ENCODE measurements at places on chromosomes 6 and 20.

DNA sequence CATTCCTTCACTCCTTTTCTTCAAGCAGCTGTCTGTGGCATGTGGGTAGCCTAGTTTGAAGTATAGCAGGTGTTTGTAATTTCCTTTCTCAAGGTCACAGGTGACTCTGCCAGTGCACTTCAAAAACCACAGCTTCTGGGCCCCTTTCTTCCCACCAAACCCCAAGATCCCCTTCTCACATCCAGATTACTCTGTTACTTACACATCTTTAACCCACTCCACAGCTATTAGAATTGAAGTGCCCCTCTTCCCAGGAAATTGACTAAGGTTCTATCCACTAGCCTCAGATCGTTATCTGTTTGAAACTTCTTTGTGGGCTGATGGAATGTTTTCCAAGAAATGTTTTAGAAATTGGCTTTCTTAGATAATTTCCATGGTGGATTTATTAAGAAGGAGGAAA is 150.8 kb downstream of the AHI1 start:
- DNase-seq = no peak

DNA sequence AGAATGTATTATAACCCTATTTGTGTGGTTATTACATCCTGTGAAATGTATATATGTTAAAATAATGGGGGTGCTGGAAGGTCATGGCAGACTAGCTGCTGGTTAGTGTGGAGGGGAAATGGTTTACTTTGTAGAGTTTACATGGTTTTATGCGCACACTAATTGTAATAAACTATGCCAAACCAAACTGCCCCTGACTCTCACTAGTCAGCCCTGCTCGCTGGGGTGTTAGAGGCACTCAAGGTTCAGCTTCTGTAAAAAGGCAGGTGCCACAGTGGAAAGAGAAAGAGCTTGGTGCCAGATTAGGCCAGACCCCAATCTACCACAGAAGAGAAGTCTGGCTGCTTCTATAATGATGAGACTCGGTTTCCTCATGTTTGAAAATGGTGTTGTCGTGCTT is 52.7 kb downstream of the GOPC start:
- DNase-seq = no peak

DNA sequence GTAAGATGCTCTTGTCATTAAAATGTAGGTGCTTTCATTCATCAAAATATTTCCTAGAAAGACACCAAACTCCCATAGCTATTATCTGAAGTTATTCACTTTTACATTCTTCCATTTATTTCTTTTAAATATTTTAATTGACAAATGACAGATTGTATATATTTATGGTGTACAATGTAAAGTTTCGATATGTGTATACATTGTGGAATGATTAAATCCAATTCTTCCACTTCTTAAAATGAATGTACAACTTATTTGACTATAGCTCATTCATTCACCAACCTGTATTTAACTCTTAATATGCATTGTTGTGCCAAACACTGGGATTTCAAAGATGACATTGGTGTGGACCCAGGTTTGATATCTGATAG is 41.0 kb downstream of the CCN2 start:
- DNase-seq = no peak

DNA sequence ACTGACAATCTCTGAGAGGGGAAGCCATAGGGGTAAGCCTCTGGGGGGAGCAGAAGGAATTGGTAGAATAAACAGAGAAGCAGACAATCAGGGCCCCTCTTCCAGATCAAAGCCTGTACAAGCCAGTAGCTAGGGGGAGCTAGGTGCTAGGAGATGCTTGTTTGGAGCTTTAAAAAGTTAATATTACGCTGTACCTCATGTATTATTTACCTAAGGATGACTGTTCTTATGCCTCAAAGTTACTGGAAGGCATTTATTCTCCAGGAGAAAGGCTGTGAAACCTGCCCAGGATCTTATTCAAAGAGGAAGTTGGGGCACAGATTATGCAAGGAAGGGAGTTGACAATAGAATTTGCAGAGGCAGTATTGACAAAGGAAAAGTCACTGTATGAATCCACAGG is 111.8 kb upstream of the SLC35F1 start:
- DNase-seq = no peak

- no peak for DNase-seq
Observed at GRCh38 chr6:37482606-37483251, 17.0 kb downstream of the CCDC167 start.
